ENCODE measurements at places on chromosomes 7 and 10.
A peak's percentile ranks its signal among the peaks of the same experiment; 100 is the strongest.

DNA sequence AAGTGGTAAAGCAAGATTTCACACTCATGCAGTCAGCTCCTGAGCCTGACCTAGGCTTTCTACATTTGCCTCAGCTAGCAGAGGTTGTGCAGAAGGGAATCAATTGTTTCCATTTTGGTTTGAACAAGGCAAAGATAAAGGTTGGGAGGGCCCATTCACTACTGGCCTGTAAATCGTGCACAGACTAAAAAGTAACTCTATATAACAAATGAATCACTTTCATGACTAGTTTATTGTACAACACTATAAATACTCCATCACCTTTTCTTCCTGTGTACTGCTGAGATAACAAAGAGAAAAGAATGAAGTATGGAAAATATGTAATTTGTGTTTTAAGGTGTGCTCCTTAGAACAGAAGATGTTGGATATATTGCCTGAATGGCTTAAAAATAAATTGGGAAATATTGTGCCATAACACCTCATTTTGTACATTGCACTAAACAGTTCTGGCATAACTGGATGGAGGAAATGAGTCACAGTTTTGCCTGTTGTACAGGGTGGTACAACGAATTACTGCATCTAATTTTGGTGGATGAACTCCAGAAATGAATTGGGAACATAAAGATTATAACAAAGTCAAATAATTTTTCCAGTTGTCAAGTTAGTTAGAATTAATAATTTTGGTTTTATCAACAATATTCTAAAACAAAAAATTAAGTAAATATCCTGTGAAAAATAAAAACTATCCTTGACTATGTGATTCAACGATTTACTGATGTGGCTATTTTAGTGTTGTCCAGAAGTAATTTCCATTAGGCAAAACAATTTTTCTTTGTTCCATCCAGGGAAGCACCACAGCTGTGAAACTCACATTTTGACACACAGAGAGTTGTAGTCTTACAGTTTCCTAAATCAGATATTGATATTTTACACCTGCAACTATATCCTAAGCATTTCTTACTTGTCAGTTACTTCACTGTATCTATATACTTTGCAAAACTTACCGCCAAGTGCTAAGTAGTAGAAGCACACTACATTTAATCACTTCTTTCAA lies 18.0 kb downstream of the SEMA3C start:
- DNase-seq = no peak

DNA sequence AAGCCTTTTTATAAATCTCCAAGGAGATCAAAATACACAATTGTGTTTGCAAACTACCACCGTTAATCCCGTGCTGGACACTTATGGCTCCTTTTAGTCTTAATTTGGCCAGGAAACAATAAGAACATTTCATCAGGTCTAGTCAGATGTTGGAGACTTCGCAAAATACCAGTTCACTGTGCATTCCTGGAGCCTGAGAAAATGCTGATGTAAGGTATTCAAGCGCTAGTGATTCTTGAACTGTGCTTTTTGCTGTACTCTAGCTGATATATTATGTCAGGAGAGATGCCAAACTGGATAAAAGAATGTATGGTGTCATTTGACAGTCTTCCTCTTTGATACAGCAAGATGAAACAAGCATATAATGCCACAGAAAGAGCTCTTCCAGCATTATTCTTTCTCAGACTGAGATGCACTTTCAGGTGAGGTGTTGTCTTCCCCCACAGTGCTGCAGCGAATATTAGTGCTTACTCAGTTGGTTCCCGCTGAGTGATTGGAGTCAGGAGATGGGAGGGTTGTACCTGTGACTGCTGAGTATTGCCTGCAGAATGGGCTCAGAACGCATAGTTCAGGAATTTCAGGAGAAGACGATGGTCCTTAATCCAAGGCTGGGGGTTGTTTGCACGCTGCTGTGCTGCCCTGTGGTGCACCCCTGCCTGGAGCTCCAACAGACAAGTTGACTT lies 59.2 kb downstream of the OGDH start:
- no peak for DNase-seq

GRCh38 chr7:135075716-135076115 lies 72.2 kb upstream of the TMEM140 start:
- DNase-seq = no peak

DNA sequence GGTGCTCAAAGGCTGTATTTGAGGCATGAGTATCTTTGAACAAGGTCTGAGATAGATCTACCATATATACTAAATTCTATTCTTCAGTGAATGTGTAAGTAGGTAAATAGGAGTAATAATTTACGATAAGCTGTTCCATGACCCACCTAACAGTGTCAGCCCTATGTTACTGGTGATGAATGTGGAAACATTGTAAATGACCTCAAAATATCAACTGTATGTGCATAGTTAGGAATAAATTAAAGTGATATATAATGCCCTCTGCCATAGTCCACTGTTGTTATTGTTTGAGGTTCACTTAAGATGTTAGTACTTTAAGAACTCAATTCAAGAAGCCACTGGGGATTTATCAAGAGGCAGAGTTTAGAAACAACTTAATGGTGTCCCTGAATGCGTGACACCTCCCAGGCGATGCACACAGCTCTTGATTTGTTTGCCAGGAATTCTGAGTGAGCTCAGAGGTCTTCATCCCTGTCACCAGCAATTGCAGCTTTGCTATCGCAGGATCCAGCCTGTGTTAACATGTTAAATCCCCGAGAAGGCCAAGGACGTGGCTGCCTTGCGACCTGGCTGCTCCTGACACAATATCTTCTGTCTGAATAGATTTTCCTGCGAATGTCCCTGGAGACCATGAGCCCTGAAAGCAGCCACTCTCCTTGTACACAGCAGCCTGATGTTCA lies 104.9 kb downstream of the KLF6 start:
- DNase-seq = no peak

DNA sequence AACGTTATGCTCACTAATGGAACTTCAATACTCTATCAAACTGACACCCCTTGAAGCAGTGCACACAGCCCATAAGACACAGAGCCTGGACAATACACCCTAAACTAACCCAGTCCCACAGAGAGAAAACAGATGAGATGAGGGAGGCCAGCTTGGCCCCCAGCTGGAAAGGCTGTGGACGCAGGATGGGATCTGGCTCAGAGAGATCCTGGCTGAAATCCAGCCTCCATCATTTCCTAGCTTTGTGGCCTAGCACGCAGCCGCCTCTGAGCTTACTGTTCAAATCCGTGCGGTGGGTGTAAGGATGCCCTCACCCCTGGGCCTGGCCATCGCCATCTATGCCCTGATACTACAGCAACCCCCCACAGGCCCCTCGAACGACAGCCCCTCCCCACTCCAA lies 32.7 kb downstream of the SNX8 start:
- DNase-seq = no peak

DNA sequence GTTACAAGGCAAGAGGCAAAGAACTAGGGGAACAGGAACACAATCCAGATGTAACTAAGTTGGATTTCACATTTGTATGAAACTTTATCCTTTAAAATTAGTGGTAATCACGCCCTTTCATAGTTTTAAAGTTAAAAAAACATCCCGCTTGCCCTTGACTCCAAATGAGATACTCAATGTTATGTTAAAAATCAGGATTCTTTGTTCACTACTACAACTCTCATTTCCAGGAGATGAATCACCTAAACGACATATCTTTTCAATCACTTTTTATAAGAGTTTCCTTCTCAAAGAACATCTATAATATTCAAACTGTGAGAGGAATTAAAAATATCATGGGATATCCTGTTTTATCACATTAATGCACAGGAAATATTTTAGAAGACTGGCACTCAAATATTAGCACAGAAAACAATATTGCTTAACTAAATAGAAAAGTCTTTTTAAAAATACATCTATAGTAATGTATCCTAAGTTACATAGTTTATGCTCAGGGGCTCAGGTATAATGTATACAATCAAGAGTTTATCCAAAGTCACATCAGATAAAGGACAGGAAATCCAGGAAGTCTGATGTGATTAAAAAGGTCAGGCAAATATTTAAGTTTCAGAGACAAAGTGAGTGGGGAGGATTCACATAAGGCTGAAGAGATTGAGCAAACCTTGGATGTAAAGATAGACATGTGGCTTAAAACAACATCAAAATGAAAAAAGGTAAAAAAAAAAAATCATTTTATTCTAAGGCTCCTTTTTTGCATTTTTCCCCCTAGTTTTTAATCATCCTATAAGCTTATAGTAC lies 41.9 kb downstream of the CADPS2 start:
- no peak for DNase-seq

- DNase-seq = no peak
These were observed 41.8 kb upstream of the LRRC18 start for GRCh38 chr10:48981310-48981907.

GRCh38 chr7:18553605-18554003 lies 58.1 kb downstream of the HDAC9 start:
- no peak for DNase-seq

DNA sequence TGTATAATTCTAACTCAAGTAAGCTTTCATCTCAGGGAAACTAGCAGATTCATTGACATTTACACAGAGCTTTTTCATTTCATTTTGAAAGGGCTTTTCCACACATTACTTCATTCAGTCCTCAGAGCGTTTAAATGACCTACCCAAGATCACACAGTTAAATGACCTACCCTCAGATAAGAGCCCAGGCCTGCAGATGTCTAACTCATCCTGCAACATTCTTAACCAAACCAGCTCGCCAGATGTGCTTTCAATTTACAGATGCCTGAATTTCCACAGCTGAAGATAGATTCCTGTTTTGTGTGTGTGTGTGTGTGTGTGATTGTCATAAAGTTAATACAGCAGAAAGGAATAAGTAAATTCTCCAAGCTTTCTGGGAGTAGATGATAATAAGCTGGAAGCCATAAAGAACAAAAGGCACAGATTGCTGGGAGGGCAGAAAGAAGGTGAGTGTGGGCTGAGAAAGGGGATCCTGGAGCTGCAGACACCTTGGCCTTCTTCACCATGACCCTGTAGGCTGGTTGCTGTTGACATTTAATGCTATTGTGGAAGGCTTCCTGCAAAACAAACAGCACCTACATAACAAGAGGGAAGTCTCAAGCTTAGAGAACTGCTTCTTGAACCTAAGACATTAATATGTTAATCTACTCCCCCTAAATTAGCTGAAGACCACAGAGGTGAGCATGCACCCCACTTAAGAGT lies 489.7 kb upstream of the CELF2 start:
- no peak for DNase-seq

DNA sequence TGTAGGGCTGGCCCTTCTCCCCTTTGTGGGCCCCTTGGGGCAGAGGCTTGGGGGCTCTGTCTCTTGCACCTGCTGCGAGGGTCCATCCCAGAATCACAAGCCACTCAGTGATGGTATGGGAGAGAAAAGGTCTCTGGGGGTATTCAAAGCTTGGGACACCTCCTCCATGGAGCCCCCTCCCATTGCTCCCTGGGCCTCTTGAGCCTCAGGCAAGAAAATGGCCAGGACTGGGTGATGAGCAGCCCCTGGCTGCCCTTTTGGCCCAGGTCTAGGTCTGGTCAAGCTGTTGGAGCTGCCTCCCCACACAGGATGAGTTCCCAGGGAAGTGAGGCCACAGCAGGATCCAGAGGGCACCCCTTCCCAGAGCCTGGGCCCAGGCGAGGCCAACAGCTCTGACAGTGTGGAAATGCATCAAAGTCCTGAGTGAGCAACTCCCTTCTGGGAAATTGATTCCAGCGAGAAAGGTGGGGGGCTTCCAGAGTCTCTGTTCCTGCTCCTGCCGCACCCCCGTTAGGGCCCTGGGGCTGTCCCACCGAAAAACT lies 3.4 kb upstream of the MYL7 start:
- DNase-seq = no peak

GRCh38 chr10:113243311-113243710 lies 293.3 kb downstream of the TCF7L2 start:
- DNase-seq = no peak

DNA sequence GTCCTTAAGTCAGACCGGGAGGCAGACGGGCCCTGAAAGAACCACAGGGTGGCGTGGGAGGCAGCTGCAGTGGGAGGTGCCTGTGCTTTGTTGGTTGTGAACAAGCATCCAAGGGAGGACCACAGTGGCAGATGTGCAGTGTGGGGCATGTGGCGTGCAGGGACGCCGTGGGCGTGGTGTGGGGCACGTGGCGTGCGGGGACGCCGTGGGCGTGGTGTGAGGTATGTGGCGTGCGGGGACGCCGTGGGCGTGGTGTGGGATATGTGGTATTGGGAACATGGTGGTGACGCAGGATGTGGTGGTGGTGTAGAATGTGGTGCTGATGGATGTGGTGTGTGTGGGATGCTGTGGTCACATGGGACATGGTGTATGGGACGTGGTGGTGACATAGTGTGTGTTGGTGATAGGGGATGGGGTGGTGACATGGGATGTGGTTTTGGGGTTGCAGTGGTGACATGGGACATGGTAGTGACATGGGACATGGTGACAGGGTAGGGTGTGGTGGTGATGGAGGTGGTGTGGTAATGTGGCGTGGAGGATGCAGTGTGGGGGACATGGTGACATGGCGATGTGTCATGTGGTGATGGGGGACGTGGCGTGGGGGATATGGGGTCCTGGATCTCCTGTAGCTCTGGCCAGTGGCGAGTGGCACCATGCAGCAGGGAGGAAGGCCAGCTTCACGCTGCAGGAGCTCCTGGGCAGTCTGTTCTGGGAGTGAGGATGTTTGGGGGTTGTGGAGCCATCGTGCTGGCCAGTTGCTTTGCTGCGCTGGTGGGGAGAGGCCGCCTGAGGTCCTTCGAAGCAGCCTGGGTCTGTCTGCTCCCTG lies 78.8 kb downstream of the INPP5A start:
- peak; percentile 33 for DNase-seq

Data from stimulated activated CD8-positive, alpha-beta memory T cell treated with anti-CD3 and anti-CD28 coated beads, Interleukin-4, amount 100 ng/mL, for 4 hours (primary cell).